Dorsolateral prefrontal cortex (tissue), 122 donors: ENCODE measurements at places on chromosomes 1 and 21. TPM values are rescaled to one million over a fixed set of nuclear protein-coding genes. Genes with fewer than 3 reads are reported as not detected.

CHD5 gene
- total RNA-seq, result 178 TPM

DMRTA2 gene
- 0.68 TPM for total RNA-seq

TPTE gene
- not detected for total RNA-seq

ARHGAP30 gene
- 1.5 TPM for total RNA-seq

OLFML3 gene
- total RNA-seq, result 1.1 TPM

LAX1 gene
- total RNA-seq, result 0.16 TPM

VWA5B1 gene
- total RNA-seq, result 0.66 TPM

BGLAP gene
- 2.2 TPM for total RNA-seq

PDE4B gene
- 135 TPM for total RNA-seq

CLIC6 gene
- total RNA-seq, result not detected

HSD3B2 gene
- not detected for total RNA-seq

COL8A2 gene
- total RNA-seq, result 1.3 TPM

CFAP57 gene
- total RNA-seq, result 1.5 TPM

DHRS3 gene
- 37.1 TPM for total RNA-seq

NBPF26 gene
- total RNA-seq, result 0.63 TPM

OR2T6 gene
- not detected for total RNA-seq

CSMD2 gene
- total RNA-seq, result 24.8 TPM

TIE1 gene
- 13.9 TPM for total RNA-seq

FAM163A gene
- 2.1 TPM for total RNA-seq

OR2T33 gene
- not detected for total RNA-seq

KLHL21 gene
- total RNA-seq, result 43.2 TPM
